ENCODE measurements at places on chromosomes 6 and 20.

GRCh38 chr20:56788041-56788670 is 159.1 kb downstream of the TFAP2C start:
- DNase-seq = peak; percentile 95

- no peak for DNase-seq
Measured at GRCh38 chr6:3329393-3330051, 70.8 kb downstream of the PSMG4 start.

GRCh38 chr6:159052720-159053119 is 7.9 kb upstream of the TAGAP start:
- DNase-seq = no peak

DNA sequence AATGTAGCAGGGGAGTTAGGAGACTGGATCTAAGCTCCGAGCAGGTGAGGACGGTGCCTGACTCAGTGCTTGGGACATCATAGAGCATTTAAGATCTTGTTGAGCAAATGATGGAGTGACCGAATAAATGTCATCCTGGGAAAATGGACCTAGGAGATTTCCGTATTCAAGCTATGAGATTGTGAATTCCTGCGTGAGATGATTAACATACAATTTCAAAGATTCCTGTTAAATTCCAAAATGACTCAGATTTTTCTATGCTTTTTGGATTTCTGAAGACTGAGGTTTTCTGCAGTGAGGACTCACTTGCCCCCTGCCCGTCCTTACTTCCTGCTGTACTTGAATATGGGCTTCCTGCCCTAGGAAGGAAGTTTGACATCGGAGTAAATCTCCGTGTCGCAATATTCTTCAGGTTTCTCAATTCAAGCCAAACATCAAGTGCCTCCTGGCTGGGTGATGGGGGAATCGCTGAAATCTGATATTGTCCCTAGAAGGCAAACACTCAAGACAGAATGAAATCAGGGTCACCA is 5.2 kb downstream of the SYTL3 start:
- no peak for DNase-seq
